ENCODE measurements at places on chromosomes 12 and 14. TPM values are rescaled to one million over a fixed set of nuclear protein-coding genes. Genes with fewer than 3 reads are reported as not detected.
A peak's percentile ranks its signal among the peaks of the same experiment; 100 is the strongest.

The KLRC4 gene
- not detected for total RNA-seq

- DNase-seq: peak; percentile 73
Measured at GRCh38 chr12:101696251-101697196, 916 bp upstream of the CHPT1 start.

GRCh38 chr12:25972783-25973182, 14.3 kb downstream of the RASSF8 start:
- DNase-seq: no peak

GRCh38 chr12:4069670-4070010, 196.4 kb upstream of the PARP11 start:
- no peak for DNase-seq

GRCh38 chr12:50232771-50233209, 50.5 kb downstream of the LIMA1 start:
- DNase-seq: no peak

- no peak for DNase-seq
Measured at GRCh38 chr12:14273913-14274311, 91.6 kb upstream of the ATF7IP start.

DNA sequence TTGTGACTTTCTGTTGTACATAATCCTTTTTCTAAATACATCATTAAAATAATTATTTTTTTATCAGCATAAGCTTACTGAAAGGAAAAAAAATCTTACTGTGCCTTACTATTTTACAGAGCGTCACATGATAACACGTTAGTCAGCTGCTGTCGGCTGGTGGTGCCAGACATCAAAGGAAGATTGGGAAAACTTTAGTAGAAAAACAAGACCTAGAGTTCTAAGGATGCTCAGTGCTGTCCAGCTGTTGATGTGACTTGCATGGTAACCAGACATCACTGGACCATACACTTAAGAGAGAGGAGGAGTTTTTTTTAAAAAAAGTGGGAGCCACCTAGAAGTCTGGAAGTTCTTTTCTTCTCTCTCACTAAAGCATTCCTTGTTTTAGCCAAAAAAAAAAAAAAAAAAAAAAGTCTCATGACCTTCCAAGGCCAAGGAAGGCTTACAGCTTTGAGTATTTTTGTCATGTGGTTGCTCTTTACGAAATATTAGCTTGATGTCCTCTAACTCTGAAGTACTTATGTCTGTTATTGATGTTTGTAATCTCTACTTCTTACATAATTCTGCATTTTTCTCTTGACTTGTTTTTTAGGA, 4.5 kb downstream of the RASSF8 start:
- DNase-seq: no peak
